ENCODE measurements at places on chromosomes 5 and 9.
A peak's percentile ranks its signal among the peaks of the same experiment; 100 is the strongest.

DNA sequence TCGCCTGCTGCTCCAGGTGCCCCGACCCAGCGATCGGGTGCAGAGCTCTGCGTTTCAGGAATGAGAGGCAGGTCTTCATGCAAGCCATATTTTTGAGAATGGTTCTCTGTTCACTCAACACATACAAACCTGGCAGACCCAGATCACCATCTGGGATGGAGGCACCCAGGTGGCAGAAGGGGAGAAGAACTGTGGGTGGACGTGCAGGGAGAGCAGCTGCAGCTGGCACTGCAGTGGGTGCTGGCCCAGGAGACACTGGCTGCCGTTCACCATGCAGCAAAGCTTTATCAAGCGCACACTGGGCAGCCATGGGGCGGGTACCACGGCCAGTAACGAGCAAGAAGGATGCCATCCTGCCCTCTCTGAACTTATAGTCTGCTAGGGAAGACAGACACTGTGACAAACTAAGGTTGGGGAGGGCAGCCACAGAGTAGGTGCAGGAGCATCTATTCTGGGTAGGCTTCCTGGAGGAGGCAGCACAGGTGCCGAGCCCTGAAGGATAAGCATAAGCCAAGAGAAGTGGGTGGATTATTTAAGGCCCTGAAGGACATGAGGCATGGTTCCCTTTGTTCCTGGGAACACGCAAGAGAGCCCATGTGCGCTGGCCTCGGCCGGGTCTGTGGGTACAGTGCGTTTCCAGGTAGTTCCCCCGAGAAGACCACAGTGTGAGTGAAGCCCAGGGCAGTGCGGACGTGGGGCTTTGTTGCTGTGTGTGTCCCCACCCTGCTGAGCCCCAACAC, 46.2 kb upstream of the FCN2 start:
- DNase-seq, result no peak

DNA sequence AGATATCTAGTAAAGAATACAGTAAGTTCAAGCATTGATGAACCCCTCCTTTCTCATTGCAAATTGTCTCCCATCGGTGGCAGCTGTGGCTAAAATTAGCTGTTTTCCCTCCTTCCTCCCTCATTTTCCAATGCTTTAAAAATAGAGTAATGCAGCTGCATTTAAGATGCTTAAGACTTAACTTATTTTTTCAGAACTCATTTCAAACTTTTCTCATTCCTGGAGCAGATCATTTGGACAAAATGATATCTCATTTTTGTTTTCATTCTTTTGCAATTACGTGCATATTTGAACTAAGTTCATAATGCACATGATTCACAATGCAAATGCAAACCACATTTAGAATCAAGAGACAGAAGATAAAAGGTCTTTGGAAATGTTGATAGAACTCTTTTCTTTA, 14.6 kb downstream of the HSPB3 start:
- peak; percentile 50 for DNase-seq

DNA sequence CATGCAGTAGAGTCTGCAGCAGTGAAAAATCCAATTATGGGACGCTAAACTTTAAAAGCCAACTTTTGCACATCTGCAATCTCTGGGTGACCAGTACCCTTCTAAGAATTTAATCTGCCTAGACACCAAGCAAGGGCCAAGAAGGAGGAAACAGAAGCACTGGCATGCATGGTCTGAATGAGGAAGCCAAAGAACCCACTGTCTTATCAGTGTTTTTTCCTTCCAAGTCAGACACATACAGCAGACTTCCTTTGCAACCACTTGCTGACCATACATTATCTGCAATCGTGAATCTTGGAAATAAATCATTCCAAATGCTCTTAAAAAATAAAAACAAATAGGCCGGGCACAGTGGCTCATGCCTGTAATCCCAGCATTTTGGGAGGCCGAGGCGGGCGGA, 65.9 kb downstream of the DEPDC1B start:
- peak; percentile 64 for DNase-seq

DNA sequence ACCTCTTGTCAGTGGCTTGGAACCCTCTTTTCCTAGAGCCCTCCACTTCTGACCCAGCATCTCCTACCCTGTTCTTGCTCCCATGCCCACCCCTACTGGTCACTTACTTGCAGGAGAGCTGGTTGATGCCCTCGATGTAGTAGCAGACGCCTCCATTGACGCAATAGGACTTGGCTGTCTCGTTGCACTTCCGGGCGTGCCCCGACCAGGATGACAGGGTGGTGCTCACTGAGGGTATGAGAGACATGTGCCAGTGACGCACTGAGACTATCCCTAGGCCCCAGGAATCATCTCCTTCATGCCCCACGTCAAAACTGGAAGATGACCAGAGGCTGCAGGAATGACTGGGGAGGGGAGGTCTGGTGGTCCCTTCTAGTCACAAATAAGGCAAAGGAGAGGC, 76.0 kb downstream of the PSD2 start:
- no peak for DNase-seq

DNA sequence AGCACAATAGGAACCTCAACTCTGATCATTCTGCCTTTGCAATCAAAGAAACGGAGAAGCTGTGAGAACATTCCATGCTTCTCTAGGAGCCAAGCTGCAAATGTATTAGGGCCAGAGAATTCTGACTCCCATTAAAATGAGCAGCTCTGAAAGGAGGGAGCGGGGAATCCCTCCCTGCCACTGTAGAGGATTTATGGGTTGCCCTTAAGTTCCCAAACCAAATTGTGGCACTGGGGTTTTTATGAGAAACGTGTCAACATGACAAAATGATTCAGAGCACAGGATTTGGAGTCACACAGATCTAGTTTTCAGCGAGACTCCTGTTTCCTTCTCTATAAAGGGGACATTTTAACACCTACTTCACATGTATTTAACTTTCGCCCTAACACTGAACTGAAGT, 1.8 kb downstream of the IL6ST start:
- peak; percentile 37 for DNase-seq

DNA sequence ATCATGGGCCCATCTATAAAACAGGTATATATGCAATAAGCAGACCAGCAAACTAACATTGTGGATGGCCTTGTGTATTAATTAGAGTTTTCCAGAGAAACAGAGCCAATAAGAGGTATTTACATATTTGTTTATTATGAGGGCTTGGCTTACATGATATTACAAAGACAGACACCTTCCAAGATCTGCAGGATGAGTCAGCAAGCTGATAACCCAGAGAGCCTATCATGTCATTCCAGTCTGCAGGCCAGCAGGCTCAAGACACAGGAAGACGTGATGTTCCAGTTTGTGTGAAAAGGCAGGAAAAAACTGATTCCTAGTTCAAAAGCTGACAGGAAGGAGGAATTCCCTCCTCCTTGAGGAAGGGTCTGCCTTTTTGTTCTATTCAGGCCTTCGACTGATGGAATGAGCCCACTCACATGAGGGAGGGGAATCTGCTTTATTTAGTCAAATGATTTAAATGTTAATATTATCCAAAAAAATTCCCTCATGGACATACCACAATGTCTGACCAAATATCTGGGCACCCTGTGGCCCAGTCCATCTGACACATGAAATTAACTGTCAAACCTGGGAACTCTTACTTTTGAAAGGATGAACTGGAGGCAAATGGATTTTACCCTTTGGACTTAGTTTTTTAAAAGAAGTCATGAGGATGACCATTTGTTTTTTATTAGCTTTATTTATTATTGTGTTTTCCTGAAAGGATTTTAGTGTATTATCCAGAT, 161.2 kb upstream of the CHD1 start:
- no peak for DNase-seq

DNA sequence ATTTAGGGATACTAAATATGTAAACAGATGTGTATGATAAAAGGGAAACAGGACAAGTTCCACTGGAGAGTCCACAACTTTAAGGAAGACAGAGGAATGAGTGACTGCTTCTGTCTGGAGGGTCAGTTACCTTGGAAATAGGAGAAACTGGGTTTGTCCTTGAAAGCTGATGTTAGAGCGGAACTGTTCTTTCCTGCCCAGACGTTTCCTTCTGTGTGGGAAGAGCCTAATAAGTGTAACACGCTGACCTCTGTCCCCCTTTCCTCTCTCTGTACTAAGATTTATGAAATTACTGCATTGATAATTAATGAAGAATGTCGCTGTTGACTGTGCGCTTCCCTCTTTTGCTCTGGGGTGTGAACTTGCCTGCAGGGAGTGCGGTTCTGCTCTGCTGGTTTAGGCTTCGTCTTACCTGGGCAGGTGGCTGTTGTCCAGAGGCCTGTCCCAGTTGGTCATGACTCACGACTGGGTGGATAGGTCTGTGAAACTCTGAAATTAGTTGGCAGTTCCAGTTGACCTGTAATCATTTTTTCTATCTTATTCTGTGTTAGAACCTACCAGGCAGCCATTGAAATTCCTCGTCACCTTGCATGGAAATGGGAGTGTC, 126.8 kb downstream of the MTRR start:
- no peak for DNase-seq

- DNase-seq, result no peak
These were observed 219.0 kb downstream of the PAX5 start for GRCh38 chr9:36815023-36815422.

DNA sequence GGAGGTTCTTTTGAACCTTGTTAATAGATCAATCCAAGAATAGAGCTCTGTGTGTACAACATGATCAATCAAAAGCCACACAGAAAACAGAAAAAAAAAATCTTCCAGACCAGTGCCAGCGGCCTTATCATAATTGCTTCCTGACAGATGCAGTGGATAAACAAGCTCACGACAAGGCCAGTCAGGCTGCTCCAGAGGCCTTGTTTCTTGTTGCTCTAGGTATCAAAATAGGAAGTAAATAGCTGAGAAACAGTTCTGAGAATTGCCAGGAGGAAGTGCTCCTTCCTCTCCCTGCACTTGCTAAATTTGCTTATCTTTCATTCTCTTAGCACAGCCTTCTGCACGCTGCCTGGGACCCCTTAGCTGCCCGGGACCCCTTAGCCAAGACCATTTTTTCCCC, 199.0 kb upstream of the TARS1 start:
- DNase-seq, result no peak

DNA sequence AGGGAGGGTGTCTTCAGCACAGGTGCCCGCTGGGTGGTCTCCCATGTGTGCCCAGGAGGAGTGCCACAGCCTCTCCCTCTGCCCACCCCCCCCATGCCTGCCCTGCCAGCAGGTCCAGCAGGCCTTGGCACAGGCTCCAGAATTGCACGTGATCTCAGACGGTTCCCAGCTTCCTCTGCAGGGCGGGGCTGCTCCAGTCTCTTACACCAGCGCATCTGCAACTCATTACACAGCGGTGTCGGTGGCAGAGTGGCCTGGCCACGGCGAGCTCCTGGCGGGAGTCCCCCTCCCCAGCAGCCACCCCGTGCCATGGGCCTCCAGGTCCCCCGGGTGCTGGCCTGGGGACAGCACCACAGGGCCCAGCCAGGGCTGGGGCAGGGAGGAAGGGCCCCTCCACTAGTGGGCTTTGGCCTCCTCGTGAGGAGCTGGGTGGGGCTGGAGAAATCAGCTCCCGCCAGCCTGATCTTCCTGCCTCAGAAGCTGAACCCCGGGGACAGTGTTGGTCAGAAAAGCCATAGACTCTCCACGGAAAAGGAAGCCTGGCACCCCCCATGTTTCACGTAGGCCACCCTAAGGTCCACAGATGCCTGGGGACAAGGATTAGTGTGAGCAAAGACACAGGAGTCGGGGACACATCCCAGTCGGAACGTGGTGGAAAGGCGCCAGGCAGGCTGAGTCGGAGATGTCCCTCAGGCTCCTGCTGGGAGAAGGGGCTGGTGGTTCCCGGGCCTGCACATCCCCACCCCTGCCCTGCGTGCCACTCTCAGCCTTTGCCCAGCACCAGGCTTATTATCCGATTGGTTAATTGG, 40.2 kb downstream of the RXRA start:
- DNase-seq, result peak; percentile 91

DNA sequence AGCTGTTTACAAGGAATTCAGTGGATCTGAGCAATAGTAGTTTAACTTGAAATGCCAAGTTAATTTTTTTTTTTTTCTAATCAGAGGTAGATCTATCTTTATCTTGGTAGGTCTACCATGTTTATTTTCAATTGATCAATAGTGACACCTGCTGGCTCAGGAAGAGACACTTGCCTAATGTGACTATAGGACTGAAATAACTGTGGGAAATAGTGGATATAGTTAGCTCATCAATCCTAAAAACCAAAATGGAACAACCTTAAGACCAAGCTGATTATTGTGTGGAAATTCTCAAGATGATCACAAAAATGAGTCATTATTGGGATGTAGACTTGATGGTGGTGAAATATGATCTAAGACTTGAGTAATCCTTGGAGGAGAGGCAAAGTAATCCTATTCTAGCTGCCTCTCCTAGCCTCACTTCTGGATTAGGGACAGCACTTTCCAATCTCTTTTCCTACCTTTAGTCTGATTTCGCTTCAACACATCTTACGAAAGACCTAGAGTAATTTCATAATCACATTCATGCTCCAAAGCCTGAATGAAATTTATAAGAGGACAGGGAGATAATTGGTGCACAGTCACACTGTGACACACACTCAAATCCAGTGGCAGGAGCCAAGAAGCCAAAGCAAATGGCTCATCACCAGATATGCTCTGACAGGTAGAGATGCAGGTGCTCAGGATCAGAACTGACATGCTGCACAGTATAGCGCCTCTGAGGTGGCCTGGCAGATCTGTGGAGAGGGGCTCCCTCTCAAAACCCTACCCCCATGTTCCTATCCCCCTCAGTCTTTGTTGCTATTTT, 156.3 kb downstream of the HMHB1 start:
- DNase-seq, result peak; percentile 79

DNA sequence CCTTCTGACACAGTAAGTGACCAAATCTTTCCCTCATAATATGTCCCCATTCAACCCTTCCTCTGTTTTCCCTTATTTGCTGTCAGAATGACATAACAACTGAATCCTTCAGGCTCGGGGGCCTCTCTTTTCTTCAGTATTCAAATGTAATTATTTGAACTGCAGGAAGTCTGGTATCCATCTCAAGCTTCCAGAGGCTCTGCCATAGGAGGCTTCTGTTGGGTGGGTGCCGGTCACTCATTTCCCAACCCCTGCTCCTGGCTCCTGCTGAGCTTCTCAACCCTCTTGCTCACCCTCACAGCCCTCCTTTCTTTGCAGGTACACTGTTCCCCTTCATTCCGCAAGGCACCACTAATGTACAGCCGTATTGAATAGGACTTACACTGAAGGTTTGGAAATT, 151.8 kb upstream of the MAP3K1 start:
- DNase-seq, result no peak

DNA sequence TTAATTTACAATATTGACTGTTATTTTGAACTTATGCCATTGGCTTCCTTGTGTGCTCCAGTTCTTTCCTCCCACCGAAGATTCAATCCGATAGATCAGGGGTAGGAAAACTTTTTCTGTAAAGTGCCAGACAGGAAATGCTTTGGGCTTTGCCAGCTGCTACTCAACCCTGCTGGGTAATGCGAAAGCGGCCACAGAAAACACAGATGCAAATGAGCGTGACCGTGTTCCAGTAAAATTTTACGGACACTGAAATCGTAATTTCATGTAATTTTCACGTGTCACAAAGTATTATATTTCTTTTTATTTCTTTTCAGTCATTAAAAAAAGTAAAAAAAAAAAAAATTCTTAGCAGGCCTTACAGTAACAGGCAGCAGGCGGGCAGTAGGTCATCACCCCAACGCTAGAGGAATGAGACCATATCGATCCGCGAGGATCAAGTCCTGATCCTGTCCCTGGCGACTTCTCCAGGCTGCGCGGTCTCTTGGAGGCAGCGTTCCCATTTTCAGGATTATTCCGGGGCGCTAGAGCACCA, 599 bp downstream of the NMRK1 start:
- DNase-seq, result peak; percentile 69

Data from cardiac fibroblast (primary cell).